ENCODE measurements at places on chromosomes 4 and X.

DNA sequence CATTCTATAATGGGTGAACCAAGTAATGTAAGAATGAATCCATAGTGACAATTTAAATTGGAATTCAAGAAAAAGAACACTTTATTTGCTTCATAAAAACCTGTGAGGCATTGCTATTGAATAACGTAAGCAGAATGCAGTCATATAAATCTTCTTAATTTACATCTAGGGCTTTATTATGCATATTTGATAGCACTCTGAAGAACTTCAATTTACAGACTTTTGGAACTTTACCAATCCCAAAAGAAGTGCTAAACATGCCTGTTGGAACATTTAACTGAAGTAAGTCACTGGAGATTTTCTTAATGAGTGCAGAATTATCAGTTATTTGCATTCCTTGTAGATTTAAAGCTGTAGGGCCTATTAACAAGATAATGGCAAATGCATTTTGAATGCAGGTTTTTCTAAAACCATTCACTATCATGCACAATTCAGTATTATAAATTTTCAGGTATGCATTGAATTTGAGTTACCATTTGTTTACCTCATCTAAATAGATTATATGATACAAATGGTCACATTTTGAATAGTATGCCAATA, 1181.2 kb downstream of the ARAP2 start:
- DNase-seq, result no peak

GRCh38 chr4:127505203-127505602, 127.6 kb upstream of the INTU start:
- no peak for DNase-seq

DNA sequence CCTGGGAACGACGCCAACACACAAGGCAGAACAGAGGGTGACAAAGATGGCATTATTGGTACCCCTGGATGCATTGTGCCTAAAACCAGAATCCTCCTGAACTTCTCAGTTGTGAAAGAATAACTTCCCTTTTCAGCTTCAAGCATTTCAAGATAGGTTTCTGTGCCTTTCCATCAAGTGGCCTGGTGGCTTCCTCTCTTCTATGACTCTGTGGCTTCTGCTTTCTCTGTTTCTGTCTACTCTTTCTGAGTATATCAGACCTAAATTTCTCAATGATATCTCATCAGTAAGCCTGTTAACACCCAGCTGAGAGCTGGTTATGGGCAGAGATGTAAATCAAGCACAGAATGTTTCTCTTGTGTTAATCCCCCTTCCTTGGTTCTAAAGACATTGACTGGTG, 21.4 kb upstream of the FAM9B start:
- no peak for DNase-seq

- DNase-seq, result no peak
These were observed 545.4 kb downstream of the RPA4 start for GRCh38 chrX:97429101-97429500.

GRCh38 chrX:104641176-104641575, 75.2 kb downstream of the IL1RAPL2 start:
- DNase-seq, result no peak

DNA sequence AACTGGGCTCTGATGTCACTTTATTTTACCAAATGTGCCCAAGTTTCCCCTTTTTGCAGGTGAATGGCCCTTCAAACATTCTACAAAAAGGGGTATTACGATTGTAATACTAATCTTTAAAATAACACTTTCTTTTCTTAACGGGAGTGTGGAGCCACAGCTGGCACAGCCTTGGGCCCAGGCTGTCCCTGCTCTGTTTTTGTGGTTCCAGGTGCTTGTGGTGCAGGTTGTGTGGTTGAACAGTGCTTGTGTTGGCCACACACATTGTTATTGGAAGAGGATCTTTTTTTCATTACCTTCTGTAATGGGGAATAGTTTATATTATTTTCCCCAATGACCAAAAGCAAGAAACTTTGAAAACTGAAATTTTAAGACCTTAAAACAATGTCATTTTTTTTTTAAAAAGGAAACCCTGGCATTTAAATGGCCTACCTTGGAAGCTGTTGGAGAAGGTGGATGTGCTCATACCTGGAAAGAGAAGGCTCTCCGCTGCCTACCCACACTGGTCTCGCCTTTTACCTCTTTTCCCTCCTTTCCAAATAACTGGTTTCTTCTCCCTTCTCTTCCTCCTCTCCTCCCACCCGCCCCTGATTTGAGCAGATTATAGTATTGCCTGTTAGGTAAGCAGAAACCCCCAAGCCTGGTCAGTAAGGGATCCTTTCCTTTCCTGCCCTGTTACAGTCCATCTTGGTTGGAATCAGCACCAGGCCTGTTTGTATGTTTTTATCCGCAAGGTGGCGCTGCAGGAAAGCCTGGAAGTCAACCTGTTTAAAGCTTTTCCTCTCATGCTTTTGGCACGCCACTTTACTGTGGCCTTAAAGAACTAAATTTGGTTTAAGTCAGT, 28.6 kb downstream of the HADH start:
- peak; percentile 74 for DNase-seq

DNA sequence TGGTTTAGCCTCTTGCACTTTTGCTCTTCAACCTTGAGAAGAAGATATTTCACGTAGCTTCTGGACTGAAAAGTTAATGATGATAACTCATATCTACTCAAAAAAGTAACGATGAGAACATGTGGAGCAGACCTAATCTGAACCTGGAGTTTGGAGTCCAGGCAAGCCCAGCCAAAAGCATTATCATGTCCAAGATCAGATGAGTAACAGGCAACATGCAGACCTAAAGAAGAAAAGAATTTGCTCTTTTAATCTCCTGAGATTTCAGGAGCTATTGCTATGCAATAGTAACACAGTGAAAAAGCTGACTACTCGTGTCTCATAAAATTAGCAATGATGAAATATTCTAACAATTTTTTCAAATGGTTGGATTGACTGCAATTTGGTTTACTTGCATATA, 21.8 kb upstream of the PPA2 start:
- DNase-seq, result no peak

- peak; percentile 36 for DNase-seq
These were observed 13.3 kb downstream of the SLC2A9 start for GRCh38 chr4:10007793-10008608.

GRCh38 chr4:40466789-40467188, 131.7 kb downstream of the CHRNA9 start:
- DNase-seq, result peak; percentile 22
